CD4-positive, alpha-beta T cell treated with Interleukin-4 for 1 hour (primary cell): ENCODE measurements at places on chromosomes 2 and 18.
A peak's percentile ranks its signal among the peaks of the same experiment; 100 is the strongest.

DNA sequence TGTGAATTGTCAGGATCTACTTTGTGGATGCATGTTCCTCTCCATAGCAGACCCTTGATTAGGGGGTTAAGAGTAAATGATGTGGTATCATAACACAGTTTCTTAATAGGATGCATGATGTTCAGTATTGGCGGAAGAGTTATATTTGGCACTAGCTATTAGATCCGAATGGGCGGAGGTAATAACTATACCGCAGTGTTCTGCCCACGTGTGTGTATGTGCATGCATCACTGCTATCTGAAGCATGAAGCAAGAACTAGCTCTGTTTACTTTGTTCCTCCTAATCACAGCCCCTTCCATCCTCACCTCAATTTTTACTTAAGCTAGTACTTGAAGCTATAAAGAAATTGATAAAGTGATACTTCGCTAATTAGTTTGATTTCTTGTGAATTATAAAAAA is 159.6 kb upstream of the NOSTRIN start:
- DNase-seq, result no peak

- no peak for DNase-seq
These were observed 25.7 kb downstream of the PXDN start for GRCh38 chr2:1718339-1719220.

GRCh38 chr18:79853993-79854364 is 56.2 kb downstream of the KCNG2 start:
- DNase-seq, result no peak

- no peak for DNase-seq
These were observed 26.7 kb upstream of the SMIM21 start for GRCh38 chr18:75454022-75454795.

- DNase-seq, result no peak
These were observed 318.8 kb upstream of the TMEFF2 start for GRCh38 chr2:192513575-192513974.

- no peak for DNase-seq
These were observed 68.7 kb downstream of the KCTD1 start for GRCh38 chr18:26479681-26480079.

GRCh38 chr2:47015206-47015605 is 99.6 kb upstream of the MCFD2 start:
- no peak for DNase-seq

DNA sequence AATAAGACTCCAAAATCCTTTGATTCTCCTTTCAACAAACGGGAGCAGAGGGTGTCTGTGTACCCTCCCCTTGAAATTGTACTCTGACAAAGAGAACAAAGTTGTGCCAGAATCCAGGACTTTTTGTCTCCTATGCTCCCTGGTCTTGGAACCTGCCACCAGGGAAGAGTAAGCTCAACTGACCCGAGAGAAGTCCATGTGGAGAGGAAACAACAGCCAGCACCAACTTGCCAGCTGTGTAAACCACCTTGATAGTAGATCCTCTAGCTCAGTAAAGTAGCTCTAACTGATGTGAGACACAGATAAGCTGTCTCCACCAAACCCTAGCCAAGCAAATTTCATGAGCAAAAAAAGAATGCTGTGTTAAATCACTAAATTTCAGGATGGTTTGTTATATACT is 46.9 kb downstream of the LNPK start:
- no peak for DNase-seq

DNA sequence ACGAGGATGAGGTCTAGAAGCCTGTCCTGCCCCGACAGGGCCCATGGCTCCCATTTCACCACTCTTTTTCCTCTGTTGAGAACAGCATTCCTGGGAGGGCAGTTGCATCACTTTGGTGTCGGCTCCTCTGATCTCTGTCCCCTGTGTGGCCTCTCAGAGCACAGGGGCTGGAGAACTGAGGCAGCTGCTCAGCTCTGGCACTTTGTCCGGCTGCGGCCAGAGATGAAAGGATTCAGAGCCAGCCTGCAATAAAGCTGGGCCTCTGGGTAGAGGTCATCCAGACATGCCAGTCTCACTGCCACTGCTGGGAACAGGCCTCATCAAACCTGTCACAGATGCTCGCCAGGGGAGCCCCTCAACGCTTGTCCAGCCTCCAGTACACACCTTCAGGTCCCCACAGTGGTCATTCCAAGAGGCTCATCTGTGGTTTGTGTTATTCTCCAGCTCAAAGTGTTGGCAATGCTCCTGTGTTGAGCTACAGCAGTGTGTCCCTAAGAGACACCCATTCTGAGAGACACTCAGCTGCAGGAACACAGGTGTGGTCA is 13.1 kb upstream of the ROCK2 start:
- no peak for DNase-seq

GRCh38 chr18:4854671-4855070 is 342.4 kb downstream of the AKAIN1 start:
- no peak for DNase-seq

GRCh38 chr18:44927127-44927849 is 246.6 kb downstream of the SETBP1 start:
- no peak for DNase-seq

DNA sequence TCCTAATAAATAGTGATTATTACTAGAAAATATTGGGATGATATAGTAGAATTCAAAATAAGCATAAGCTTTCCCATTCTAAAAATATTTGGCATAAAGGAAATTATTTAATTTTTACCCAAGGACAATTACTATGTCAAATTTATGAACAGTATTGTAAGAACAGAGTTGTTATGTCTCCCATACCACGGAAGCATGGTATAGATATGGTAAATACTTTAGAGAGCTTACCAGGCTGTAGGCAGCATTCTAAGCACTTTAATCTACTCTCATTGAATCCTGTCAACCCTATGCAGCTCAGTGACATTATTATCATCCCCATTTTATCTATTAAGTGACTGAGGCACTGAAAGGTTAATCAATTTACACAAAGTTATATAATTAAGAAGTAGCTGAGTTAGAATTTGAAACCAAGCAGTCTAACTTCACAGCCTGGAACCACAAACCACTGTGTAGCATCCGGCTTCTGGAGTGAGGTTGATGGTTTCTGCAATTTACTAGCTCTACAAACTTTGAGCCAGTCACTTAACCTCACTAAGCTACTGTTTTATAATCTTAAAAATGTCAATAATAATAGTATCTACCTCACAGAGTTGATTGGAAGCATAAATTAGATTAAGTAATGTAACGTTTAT is 323.7 kb downstream of the ARHGAP15 start:
- peak; percentile 30 for DNase-seq

- DNase-seq, result no peak
These were observed 18.9 kb downstream of the TWIST2 start for GRCh38 chr2:238866656-238867277.

DNA sequence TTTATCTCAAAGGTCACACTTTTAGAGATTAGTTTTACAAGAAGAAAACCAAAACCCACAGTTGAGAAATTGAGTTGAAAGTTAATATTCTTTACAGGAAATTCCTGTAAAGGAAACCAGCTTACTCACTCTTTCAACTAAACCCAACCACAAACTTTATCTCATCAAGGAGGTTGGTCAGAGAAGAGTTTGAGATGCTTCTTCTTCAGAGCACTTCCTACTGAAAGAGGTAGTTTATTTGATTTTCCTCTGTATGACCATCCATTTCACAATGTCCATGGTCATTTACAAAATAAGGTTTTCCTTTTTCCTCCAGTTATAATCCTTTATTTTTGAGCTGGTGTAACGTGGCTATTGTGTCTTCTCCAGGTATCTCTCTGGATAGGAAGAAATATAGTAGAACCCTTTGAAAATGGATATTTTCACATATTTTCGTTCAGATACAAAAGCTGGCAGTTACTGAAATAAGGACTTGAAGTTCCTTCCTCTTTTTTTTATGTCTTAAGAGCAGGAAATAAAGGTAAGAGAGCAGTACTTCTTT is 4.5 kb upstream of the IL18RAP start:
- peak; percentile 68 for DNase-seq

DNA sequence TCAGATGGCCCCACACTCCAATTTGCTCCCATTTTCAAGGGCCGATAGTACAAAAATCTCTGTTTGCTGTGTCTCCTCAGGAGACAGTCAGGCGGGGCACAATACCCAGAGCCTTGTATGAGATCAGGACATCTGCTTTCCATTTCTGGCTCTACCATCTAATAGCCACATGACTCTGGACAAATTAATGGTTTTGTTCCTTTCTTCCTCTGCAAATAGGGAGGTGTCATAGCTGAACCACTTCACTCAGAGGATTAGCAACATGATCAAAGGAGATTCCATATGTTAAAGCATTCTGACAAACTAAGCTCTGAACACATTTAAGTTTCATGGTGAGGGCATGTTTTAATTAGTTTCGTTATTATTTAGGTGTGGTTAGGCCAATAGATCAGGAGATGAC is 602.1 kb upstream of the SYT4 start:
- DNase-seq, result no peak

- DNase-seq, result no peak
These were observed 98.8 kb downstream of the DPP4 start for GRCh38 chr2:161975062-161975812.

- no peak for DNase-seq
These were observed 48.2 kb upstream of the CCDC141 start for GRCh38 chr2:179098080-179098689.

DNA sequence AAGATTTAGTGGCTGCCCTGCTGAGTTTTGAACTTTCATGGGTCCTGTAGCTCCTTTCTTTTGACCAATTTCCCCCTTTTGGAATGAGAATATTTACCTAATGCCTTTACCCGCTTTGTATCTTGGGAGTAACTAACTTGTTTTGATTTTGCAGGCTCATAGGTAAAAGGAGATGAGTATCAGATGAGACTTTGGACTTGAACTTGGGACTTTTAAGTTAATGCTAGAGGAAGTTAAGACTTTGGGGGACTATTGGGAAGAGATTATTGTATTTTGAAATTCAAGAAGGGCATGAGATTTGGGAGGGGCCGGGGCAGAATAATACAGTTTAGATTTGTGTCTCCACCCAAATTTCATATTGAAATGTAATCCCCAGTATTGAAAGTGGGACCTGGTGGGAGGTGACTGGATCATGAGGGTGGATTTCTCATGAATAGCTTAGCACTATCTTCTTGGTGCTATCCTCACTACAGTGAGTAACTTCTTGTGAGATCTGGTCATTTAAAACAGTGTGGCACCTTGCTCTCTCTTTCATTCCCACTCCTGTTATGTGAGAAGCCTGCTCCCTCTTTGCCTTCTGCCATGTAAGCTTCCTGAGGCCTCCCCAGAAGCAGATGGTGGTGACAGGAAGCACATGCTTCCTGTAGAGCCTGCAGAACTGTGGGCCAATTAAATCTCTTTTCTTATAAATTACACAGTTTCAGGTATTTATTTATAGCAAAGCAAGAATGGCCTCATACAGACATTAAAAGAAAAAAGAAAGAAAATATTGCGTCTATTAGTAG is 6.1 kb downstream of the ADI1 start:
- DNase-seq, result no peak

GRCh38 chr18:58813105-58813504 is 51.6 kb upstream of the ZNF532 start:
- no peak for DNase-seq

- DNase-seq, result no peak
These were observed 18.8 kb downstream of the TSN start for GRCh38 chr2:121774235-121774634.

DNA sequence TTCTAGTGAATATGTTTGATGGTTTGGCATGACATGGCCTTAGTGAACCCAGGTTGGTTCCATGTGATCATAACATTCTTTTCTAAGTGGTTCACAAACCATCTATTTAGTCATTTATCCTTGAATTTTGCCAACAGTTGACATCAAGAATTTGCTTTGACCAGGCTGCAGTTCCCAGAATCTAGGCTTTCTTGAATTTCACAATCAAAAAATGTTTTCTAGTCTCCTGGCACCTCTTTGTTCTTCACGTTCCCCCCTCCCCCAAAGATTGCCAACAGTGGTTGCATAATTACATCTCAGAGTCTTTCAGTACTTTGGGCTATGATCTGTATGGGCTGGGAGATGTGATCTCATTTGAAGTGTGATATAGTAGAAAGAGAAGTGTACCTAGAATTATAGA is 124.0 kb downstream of the GATA6 start:
- no peak for DNase-seq

DNA sequence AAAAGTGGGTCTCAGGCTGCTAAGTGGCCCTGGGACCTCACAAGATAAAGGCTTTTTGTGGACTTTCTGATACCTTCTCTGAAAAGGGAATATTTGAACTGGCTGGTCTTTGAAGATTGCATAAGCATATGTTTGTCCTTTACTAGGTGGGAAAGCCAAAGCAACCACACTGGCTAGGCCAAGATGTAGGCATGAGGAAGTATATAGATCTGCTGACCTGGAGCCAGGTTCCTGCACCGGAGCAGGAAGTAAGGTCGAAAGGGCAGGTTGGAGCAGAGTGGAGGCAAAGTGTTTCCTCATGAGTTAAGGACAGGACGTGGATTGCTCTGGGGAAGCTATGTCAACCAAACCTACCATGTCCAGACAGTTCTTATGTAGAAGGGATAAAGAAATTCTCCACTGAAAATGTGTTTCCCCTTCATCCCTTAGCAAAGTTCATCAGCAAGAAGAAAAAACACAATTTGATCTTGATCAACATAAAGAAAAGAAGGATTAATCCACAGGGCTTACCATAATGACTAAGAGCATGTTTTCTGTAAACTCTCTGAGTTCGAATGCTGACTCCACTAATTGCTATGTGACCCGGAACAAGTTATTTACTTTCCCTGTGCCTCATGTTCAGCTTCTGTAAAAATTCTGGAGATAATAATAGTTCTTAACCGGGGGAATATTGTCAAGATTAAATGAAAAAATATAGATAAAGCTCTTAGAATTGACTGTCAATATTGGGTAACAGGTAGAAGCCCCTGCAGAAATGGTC is 156.1 kb upstream of the SRD5A2 start:
- DNase-seq, result no peak
